ENCODE measurements at places on chromosomes 1 and 21.

DNA sequence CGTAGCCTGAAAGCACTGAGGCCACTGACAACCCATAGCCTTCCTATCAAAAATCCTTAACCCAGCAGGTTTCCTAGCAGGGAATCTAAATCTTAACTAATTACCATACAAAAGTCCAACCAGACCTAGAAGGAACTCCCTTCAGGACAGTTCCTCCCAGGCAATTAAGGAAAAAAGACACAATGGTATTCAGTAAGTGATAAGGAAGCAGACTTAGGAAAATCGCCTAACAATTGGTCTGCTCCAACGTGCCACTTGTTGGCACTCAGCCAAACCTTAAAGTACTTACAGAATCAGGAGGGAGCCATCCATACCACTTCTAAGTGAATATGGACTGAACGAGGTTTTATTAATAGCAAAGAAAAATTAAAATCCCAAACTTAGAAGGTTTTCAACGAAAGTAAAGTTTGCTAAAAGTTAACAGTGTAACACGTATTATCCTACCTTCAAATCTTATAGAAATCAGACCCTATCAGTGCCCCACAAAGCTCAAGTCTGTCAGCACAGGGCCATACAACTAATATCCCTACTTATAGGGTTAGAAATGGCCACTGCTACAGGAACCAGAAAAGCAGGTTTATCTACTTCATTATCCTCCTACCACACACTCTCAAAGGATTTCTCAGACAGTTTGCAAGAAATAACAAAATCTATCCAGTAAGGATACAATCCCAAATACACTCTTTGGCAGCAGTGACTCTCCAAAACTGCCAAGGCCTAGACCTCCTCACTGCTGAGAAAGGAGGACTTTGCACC lies 29.0 kb downstream of the SPATA6 start:
- DNase-seq, result no peak

DNA sequence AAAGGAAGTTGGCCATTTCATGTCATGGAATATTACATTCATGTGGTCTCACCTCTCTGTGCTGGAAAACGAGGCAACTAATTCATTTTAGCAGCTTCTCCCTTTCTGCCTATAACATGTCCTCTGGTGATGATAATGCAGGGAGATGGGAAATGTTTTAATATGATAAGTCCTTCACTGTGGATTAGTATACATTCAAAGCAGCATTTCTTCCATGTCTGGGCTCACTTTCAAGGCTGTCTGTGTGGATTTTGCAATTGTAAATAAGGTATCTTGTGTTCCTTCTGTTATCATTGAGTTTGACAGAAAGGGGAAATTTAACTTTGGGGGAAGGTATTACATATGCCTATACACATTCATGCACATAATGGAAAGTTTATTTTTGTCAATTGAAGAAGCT lies 374.7 kb upstream of the DAB1 start:
- DNase-seq, result no peak

- DNase-seq, result no peak
Observed at GRCh38 chr1:219067350-219067712, 106.3 kb upstream of the LYPLAL1 start.

GRCh38 chr1:22619798-22620197 lies 16.6 kb upstream of the C1QA start:
- no peak for DNase-seq

- DNase-seq, result no peak
Observed at GRCh38 chr1:57024428-57024827, 58.6 kb upstream of the C8B start.

GRCh38 chr1:7534061-7534825 lies 236.9 kb upstream of the VAMP3 start:
- no peak for DNase-seq

DNA sequence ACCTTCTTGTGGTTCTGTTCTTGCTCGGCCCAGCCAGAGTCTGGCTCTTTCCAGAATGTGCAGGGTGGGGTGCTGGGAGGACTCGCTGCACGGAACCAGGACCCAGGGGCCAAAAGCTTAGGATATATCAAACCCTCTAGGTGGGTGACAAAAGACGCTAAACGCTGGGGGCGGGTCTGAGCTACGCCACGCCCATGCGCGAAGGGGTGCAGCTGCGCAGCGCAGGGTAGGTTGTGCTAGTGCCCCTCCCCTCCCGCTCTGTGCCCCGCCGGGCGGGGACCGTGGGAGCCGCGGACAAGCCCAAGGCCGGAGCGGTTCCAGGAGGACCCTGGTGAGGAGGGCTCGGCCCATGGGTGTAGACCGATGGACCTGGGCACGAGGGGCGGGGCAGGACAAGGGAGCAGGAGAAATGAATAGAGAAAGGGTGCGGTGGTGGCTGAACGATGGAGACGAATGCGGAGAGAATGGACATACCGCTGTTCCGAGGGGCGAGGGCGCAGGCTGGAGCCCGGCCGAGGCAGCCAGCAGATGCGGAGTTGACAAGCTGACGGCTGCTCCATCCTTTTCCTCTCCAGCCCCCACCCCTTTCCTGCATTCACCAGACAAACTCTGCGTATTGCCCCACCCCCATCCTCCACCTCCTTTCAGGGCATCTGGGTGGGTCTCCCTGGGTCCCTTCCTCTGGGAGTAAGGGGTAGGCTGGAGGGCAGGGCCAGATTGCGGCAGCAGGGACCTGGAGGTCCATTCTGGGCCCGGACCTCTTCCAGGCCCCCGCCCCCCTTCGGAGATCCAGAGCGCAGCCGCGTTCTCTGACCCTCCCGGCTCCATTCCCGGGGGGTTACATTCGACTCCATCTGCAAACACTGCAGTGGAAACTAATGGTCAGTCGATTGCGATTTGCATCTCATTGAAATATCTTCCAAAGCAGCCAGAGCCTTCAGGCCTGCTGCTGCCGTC lies at the start of gene RUSC1:
Gene RUSC1 (plus strand): TSS at position 234 of the 957 bp plus-strand sequence. CDS start 880 bp downstream, outside the sequence.
- peak; percentile 40 for DNase-seq

GRCh38 chr1:19390901-19391595 lies 78.9 kb downstream of the SLC66A1 start:
- no peak for DNase-seq

DNA sequence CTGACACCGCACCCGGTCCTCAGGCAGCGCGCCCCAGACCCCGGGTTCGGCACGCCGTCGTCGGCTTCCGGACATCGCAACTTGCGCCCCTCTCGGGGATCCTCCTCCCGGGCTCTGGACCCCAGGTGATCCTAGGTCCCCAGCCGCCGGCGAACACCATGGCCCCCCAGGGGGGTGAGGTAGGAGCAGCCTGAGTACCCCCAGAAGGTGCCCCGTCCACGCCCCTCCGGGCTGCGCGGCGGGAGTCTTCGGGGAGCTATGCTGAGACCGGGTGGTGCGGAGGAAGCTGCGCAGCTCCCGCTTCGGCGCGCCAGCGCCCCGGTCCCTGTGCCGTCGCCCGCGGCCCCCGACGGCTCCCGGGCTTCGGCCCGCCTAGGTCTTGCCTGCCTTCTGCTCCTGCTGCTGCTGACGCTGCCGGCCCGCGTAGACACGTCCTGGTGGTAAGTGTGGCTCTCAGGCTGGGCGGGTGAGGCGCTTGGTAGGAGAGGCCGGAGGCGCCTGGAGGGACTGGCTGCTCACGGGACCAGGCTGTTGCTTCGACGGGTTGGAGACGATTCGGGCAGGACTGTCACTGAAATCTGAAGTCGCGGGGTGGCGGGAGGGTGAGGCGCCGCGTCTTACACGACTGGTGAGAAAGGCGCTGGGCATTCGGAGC lies 367 bp downstream of the WNT2B start:
- DNase-seq, result no peak

DNA sequence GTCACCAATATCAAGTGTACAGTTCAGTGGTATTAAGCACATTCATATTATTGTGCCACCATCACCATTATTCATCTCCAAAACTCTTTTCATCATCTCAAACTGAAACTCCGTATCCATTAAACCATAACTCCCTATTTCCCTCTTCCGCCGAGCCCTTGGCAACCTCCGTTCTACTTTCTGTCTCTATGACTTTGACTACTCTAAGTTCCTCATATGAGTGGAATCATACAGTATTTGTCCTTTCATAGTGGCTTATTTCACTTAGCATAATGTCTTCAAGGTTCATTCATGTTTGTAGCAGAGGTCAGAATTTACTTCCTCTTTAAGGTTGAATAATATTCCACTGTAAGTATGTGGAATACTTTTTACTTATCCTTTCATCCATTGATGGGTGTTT lies 21.7 kb downstream of the SELP start:
- DNase-seq, result no peak

GRCh38 chr1:224894915-224895314 lies 34.6 kb upstream of the DNAH14 start:
- DNase-seq, result no peak

DNA sequence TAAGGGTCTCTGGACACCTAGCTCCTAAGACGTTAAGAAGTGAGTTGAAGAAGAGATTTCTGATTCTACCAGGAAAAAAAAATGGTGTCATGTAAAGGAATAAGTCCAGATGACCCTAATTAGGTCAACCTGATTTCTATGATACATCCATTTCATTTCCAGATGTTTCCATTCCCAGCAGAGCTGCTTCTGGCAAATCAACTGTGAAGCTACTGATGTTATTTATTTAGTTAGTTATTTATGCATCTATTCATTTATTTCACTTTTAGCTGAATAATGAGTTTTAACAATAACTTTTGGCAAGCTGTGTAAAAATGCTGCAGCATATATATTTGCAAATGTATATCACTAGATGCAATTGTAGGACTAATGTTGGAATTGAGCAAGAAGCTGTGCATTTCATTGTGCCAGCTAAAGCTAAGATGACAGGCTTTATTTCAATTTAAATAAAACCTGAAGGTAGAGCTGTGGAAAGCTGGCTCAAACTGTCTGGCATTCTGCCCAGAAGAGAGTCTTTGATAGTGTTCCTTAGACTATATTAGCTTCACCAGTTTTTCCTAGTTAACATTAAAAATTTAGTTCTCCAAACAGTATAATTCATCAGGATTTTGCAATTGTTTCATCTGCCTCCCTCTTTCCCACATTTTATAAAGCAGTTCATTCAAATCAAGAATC lies 1164.4 kb upstream of the ADGRL4 start:
- no peak for DNase-seq

- no peak for DNase-seq
Observed at GRCh38 chr1:86471291-86471690, 2.6 kb downstream of the CLCA1 start.

DNA sequence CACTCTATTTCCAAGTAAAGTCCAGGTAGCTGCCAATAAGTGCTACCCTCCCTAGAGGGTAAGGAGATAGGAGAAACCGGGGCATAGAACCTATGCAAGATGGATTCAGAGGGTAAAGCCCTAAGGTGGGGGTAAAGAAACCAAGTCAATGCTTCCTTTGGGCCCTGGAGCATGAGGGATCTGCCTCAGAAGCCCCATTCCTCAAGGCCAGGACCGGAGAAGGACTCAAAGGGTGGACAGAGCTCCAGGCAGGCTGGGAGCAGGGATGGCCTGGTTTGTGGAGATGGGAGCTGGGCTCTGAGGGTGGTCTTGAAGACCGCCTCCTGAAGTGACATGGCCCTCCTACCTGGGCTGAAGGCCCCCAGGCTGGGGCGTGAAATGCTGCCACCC lies 3.9 kb downstream of the EPHA2 start:
- no peak for DNase-seq

- no peak for DNase-seq
Observed at GRCh38 chr1:241077386-241078147, 279.4 kb downstream of the RGS7 start.

GRCh38 chr1:70915258-70916033 lies 132.2 kb downstream of the PTGER3 start:
- DNase-seq, result no peak

DNA sequence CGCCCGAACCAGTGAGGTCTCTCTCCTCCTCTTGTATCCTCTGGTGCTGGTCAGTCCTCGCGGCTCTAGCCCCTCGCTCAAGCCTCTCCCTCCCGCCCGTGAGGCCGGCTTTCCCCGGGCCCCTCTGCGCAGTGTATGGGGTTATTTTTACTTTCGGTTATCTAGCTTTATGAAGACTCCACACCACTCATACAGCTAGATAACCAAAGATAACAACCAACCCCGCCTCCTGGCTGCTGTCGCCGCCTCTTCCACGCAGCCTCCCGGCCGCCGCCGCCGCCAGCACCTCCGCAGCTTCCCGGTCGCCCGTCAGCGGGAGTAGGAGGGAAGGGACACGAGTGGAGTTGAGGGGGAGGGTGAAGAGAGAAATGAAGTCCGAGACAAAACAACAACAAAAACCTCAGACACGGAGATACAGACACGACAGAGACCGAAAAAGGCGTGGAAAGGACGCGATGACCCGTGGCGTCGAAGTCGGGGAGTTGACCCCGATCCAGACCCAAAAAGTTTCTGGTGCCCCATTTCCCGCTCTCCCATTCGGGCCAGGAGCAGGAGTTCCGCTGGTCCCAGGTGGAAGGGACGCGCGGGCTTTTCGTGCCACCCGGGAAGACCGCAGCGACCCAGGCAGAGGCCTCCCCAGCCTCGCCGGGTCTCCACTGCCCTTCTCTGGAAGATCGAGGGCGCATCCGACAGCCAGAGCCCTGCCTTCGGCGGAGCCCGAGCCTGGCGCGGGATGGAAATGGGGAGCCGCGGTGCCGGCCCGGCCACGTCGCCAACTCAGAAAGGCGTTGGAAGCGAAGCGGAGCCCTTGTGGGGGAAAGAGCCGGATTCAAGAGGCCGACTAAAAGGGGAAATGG lies 51.4 kb downstream of the RHBG start:
- no peak for DNase-seq

DNA sequence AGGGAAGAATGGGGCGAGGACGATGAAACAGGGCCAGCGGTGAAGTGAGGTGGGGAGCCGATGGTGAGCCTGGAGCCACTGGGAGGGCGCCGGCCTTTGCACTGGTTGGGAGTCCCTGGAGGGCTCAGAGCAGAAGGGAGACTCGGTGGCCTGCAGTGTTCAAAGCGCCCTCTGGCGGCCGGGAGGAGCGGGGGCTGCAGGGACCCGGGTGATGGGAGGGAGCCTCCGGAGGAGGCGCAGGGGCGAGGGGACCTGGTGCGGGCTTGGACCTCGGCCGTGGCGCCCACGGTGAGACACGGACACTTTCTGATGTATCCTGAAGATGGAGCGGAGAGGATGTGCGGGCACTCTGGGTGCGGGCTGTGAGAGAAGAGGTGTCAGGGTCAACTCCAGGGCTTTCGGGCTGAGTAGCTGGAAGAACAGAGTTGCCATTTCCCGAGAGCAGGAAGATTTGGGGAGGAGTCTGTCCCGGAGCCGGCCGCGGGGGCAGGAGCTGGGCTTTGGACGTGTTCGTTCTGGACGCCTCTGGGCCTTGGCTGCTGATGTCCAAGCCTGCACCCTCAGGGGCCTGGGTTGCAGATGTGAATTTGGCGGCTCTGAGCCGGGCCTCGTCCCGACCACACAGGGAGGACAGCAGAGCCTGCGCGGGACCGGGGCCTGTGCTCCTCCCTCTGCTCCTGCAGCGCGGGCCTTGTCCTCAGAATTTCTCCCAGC lies 29.7 kb downstream of the HEYL start:
- DNase-seq, result peak; percentile 61

DNA sequence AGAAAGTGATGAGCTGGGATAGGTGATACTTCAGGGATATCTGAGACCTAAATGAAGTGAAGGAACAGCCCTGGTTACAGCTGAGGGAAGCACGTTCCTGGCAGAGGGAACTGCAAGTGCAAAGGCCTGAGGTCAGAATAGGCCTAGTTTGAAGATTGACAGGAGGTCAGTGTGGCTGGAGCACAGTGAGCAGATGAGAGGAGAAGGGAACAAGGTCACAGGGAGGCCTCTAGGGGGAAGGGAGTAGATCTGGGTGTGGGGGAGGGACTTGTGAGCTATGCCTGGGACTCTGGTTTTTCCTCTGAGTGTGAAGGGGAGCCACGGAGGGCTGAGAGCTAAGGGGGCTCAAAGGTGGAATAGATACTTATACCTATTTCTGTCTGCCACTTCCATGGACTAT lies 736.4 kb downstream of the MATN1 start:
- no peak for DNase-seq

Data from activated naive CD8-positive, alpha-beta T cell treated with anti-CD3 and anti-CD28 coated beads, Interleukin-2, amount 50 U/mL, for 16 hours (primary cell).